Renal cortical epithelial cell (primary cell): ENCODE measurements at places on chromosomes 13 and 19.
A peak's percentile ranks its signal among the peaks of the same experiment; 100 is the strongest.

- no peak for DNase-seq
Observed at GRCh38 chr13:51635137-51635878, 51.0 kb downstream of the WDFY2 start.

DNA sequence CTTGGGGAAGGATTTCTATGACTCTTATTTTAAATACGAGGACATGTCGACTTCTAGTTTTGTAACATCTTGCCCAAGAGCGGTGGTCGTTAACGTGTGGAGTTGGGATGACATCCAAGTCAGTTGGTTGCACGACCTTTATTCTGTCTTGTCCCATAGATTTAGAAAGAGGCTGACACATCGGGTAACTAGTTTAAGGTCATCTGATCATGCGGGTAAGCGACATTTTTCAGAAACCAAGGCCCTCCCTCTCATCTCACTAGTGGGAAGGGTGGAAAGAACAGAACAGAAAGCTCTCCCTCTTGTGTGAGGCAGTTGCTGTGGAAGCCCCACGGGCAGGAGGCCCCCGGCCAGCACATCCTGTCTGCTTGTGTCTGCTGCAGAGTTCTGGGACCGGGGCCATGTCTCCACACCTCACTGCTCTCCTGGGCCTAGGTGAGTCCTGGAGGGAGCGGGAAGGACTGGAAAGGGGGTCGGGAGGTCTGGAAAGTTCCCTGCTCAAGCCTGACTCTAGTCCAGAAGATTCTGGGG, at the start of gene LAIR2:
Gene LAIR2 (plus strand): TSS at position 314 of the 531 bp plus-strand sequence. CDS start 88 bp downstream, at position 402.
- DNase-seq = no peak

DNA sequence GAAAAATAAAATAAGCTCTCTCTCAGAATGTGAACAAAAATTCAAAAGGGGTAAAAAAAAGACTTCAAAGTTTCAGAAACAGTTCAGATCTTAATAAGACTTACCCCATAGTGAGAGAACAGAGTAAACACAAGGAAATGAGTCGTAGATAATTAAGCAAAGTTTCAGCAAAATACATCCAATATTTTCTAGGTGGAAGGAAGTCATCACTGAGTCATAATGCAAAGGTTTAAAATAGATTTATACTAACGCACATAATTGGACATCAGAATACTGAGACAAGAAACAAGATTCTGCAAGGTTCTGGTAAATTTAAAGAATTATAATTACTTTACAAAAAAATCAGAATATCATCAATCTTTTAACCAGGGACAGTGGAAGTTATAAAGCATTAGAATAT, 1370.7 kb upstream of the ATXN8OS start:
- DNase-seq = peak; percentile 15

GRCh38 chr13:42350141-42350540, 78.2 kb downstream of the AKAP11 start:
- DNase-seq = no peak

DNA sequence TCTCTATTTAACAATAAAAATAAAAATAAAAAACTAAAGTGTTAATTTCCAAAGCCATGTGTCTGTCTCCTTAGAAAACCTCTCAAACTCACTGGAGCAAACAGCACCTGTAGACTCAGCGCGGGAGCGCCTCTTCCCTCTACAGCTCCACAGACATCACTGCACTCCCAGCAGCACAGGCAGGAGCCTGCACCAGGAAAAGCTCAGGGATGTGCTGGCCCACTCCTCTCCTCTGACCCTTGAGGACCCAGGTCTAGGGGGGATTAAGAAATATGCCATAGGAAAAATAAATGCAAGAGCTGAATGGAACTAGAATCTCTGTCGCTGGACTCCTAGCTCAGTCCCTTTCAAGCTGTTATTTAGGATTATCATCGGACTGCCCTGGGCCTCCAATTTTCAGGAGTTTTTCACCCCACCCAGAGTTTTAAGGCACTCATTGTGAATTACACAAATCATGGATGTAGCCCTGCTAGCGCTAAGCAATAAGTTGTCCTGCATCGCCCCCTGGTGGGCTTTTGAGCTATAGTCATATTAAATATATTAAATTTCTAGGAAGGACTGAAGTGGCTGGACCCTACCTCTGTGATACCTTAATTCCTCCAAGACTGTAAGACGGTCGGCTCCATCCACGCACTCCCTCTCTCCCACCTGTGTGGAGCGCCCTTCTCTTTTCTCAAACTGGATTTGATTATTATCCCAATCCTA, 333.9 kb downstream of the UQCRFS1 start:
- peak; percentile 59 for DNase-seq

- no peak for DNase-seq
Observed at GRCh38 chr13:50708461-50708860, 135.0 kb downstream of the DLEU7 start.

DNA sequence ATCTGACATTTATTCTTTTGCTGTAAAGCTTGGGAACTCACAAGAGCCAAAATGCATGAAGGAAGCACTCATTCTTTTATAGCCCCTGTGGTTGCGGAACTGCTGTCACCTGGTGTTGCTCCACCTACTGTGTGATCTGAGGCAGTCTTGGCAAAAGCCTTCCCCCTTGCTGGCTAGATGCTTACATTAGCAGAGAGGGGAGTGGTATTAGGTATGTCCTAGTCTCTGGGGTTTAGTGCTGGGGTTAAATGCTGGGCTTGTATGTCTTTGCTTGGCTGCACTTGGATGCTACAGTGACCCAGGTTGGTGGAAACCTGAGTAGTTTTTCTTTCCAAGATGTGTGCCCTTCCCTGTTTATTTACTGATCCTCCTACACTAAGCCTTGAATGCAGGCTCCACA, 99.3 kb downstream of the WDFY2 start:
- peak; percentile 3 for DNase-seq

DNA sequence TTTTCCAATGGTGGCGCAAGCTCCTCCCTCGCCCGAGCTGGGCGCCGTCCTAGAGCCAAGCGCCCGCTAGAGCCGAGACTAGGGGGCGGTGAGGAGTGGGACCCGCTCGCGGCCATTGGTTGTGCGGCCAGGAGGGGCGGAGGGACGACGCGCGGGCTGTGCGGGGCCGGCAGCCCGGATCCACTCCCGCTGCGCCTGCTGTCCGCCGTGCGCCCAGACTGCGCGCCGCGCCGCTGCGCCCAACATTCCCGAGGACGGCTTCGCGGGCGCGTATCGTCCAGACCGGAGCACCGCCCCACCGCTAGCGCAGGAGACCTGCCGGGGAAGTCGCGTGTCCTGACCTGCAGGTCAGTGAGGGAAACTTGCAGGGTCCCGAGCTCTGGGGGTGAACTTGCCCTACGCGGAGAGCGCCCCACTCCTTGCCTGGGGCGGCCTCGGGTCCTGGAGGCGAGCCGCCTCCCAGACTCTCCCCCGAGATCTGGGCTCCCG, at the start of gene SERTM1:
Gene SERTM1 (plus strand): TSS at position 183 of the 489 bp plus-strand sequence. CDS start 21,059 bp downstream, outside the sequence.
- DNase-seq = no peak

DNA sequence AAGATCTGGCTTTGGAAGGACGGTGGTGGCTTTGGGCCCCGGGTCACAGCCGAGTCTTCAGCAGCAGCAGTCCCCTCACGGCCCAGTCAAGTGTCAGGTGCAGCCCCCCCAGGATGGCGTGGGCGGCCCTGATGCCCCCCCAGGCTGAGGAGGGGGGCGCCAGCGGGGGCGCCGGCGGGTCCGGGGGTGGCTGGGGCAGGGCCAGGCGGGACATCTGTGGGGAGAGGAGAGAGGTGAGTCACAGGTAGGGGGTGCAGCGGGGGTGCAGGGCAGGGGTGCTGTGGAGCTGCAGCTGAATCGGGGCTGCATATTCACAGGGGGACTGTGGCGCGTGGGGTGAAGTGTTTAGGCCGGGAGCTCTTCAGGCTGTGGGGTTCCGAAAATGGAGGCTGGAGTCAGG, 2.9 kb upstream of the GARIN5B start:
- DNase-seq = no peak

DNA sequence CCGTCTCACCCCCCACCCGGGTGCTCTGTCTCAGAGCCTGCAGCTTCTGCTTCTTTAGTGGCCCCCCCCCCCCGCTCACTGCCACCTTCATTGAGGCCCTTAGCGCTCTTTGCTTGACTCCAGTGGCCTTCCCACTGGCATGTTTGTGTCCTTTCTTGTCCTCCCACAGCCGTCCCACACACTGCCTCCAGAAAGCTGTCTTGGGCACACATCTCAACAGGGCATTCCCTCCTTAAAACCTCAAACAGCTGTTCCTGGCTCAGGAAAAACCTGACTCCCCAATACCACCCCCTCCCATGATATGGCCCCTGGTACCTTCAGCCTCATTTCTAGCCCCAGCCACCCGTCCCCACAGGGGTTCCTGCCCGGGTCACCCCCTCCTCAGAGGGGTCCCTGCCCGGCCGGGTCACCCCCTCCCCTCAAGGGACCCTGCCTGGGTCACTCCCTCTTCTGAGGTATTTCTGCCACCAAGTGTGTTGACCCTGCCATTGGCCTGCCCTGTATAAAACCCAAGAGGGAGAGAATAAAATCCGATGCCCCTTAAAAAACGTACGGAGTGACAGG, 8.9 kb downstream of the B3GLCT start:
- DNase-seq = no peak

GRCh38 chr19:36113894-36114720, 568 bp downstream of the POLR2I start:
- DNase-seq = no peak

- DNase-seq = no peak
Observed at GRCh38 chr19:30304540-30304939, 67.6 kb upstream of the ZNF536 start.

DNA sequence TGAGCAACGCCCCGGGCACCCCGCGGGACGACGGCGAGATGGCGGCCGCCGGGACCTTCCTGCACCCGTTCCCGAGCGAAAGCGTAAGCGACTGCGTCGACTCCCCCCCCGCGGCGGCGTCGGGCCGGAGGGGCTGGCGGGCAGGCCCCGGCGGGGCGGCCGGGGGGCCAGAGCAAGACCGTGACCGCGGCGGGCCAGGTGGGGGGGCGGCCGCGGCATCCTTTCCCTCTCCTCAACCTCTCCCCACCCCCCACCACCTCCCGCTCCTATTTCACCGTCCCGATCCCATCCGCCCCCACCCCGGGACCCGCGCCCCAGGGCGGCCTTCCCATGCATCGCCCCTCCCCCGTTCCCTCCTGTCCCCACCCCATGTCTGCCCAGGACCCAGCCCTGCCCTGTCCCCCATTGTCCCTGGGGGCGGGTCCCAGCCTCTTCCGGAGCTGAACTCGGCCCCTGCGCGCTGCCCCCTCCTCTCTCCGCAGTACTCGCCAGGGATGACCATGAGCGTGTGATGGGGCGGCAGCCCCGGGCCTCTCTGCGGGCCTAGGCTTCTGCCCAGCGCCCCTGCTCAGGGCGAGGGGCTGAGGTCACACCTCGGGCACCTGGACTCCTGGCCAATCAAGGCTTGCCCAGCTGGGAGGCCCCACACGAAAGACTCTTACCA, 4.1 kb downstream of the ISYNA1 start:
- no peak for DNase-seq

DNA sequence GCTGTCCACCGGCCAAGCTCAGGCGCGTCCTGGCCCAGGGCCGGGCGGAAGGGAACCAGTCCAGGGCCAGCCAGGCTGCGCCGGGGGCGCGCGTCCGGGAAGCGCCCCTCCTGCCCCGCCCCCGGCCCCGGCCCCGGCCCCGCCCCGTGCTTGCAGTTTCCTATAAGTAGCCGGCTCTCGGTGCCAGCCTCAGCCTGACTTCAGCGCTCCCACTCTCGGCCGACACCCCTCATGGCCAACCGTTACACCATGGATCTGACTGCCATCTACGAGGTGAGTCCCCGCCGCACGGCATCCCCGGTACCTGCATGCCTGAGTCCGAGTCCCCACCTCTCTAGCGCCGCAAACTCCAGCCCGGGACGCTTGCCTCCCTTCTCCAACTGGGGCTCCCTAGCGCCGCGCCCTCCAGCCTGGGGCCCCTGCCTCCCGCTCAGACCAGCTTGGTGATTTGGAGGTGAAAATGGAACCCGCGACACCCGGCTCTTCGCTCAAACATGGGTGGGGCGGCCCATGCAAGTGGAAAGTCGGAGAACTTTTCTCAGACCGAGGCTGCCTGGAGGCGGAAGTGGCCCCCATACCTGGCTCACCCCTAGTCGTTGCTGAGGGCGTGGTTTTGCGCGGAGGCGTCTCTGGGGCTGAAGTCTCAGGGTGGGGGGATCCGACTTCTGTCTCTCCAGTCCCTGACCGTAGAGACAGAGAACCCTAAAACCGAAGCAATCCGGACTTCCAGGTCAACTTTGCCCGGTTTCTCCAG, at the start of gene ZFP36:
Gene ZFP36 (plus strand): TSS at position 192 of the 754 bp plus-strand sequence. CDS start 58 bp downstream, at position 250.
- DNase-seq = peak; percentile 55

DNA sequence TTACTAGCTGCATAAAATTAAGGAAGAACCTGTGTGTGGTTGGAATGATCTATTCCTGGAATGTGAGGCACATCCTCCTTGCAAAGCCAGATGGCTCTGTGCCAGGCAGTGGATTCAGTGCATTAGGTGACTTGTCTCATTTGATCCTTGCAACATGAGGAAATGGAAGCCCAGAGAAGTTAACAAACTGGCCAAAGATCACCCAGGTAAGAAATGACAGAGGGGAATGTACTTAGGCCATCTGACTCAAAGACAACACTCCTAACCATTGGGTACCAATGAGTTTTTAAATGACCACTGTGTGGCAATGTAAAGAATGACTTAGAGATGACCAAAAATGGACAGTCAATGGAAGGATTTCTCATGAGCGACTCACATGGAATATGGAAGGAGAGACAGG, 114.2 kb upstream of the RXFP2 start:
- DNase-seq = no peak

DNA sequence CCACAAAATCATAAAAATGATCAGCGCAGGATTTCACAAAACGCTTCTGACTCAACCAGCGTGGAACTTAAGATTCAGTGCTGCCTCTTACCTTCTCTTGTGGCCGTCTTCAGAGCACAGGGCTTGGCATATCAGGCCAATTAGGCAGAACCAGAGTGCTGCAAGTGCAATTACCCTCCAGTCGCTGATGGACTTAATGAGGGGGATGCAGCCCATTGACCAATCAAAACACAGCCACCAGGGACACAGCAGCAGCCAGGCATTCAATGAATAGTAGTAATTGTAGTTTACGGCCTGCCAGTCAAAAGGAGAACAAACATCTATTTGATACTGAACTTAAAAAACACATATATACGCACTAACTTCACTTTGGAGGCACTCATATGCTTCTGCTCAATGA, 38.2 kb downstream of the TMTC4 start:
- no peak for DNase-seq

GRCh38 chr19:27858981-27859581, 1353.9 kb downstream of the UQCRFS1 start:
- no peak for DNase-seq

DNA sequence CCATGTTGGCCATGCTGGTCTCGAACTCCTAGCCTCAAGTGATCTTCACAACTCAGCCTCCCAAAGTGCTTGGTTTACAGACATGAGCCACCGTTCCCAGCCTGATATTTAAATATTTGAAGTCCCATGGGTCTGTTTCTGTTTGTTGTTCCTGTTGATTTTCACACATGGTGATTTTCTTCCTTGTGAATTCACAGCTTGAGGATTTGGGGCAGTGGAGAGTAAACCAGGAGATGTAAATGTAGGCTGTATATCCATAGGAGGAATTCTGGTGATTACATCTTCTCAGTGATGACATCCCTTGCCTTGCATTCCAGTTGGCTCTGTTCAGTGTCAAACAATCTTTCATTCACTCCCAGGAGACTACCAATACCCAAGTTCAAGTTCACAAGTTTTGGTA, 471.9 kb downstream of the KCTD12 start:
- DNase-seq = no peak
